ACHN (cell line): ENCODE measurements at places on chromosomes 4 and X.

DNA sequence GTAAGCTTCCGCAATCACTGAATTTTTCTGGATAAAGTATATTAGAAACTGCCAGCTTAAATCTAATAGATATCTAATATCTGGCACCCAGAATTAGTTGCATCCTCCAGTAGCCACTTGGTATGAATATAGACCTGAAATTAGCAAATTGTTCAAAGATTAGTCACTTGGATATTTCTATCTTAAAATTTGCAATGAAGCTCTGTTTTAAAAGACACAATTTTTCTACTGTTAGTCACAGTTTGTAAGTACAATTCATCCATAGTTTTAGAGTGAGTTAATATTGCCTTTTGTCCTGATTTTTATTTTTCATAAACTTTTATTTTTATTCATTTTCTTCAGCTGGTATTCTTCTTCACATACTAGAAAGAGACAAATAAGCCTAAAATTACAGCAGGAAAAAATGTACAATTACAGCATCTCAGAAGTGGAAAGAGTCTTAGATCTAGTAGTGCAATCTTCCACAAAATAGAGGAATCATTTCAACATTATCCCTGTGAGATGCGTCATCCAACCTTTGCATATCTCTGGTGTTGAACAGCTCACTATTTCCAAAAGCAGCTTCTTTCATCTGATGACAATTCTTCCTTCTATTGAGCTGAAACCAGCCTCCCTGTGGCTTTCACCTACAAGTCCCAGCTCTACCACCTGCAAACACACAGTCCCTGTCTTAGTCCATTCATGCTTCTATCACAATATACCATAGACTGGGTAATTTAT lies 190.0 kb upstream of the AR start:
- no peak for DNase-seq

- no peak for DNase-seq
These were observed 148.3 kb downstream of the GPC3 start for GRCh38 chrX:133837091-133837490.

GRCh38 chrX:53654376-53654775 lies 32.1 kb downstream of the HUWE1 start:
- no peak for DNase-seq

DNA sequence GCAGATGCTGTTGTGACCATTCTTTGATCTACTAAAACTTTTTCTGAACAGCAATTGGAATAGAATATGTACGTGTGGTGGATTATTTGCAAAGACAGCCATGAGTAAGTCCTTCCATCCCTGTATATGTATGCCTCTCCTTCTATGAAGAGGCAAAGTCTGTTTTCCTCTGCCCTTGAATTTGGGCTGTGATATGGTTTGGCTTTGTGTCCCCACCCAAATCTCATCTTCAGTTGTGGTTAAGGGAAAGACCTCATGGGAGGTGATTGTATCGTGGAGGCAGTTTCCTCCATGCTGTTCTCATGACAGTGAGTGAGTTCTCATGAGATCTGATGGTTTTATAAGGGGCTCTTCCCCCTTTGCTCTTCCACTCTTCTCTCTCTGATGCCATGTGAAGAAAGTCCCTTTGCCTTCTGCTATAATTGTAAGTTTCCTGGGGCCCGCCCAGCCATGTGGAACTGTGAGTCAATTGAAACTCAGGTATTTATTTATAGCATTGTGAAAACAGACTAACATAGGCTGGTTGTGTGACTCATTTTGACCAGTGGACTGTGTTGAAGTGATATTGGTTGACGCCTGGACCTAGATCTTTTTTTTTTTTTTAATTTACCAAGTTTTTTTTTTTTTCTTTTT lies 108.3 kb upstream of the CAMK2D start:
- DNase-seq, result peak; percentile 51

DNA sequence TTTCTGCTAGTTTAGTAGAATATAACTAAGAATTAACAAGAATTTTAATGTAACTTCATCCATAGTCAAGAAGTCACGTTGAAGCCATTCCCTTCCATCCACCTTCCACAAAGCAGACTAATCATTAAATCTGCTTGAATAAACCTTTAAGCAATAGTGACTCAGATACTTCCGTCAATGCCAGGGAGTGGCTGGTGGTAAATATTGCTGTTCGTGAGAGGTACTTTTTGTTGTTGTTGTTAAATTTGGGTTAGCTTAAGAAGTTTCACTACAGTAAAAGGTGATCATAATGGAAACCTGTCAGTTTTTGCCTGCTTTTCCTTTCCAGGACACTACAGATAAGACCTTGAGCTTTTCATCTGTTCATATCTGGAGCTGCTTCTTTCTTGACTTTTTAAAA lies 316.3 kb downstream of the TMA16 start:
- DNase-seq, result no peak

DNA sequence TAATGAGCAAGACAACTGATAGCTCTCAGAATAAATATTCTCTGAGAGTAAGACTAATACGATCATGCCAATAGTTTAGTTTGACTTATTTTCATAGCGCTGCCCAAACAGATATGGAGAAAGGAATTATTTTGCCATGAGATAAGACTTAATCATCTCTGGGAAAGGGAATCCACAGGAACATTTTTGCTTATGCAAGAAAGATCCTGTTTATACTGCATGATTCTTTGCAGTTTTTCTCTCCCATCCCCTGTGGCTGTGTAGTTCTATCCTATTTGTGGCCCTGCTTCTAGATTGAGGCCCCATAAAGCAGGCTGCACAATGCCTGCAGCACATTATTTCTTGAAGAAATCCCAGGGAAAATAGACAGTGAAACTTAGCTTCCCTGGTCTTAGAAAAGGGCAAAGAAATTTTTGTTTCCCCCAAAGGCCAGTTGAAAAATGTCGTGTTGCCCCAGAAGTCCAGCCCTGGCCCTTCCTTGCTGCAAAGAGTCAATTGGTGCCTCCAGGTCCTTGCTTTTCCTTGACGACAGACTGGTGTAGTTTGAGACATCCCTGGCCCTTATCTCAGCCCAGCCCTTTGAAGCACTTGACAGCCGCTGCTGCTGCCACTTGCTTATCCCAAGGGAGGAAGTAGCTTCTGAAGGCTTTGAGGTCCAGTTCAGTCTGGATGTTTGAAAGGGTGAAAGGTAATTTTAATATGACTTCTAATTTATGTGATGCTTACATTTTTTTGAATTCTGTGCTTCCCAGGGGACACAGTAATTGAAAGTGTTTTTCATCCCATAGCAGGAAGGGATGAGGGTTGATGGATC lies 45.0 kb upstream of the SH3RF1 start:
- no peak for DNase-seq

- no peak for DNase-seq
These were observed 227.7 kb upstream of the TTC29 start for GRCh38 chr4:147173322-147173721.

GRCh38 chr4:149825336-149825735 lies 9.7 kb upstream of the IQCM start:
- no peak for DNase-seq

- no peak for DNase-seq
These were observed 573.6 kb downstream of the ADGRL3 start for GRCh38 chr4:61773655-61774245.

DNA sequence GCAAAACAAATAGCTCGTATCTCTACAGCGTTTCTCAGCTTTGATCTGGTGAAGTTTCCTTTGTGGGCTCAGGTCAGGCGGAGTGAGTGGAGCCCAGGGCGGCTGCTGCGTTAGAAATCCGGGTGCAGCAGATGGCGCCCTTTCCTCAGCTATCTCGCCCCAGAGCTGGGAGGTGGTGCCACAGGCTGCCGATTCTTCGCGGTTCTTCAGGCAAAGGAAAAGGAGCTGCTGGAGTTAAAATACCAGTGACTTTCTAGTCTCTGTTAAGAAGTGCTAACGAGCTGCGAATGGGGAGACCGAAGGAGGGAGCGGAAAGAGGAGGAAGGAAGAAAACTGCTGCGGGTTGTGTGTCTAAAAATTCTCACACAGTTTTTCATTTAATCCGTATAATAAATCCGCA lies 114.6 kb downstream of the CPE start:
- peak; percentile 58 for DNase-seq
